ENCODE measurements at places on chromosomes 2 and 18.

DNA sequence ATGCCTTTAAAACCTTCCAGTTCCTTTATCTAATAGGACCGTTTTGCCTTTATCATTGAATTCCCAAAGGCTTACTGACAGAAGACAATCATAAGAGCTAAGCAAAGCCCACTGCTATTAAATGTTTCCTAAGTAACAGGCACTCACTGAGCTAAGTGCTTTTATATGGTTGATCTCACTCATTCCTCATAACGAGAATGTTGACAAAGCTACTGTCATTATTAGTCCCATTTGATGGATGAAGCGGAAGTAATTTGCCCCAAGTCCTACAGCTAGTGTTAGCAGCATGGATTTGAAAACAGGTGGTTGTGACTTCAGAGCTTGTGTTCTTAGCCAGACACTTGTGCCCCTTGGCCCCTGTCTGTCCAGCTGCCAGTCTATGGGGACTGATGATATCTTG is 134.8 kb upstream of the SERPINE2 start:
- DNase-seq, result peak; percentile 64

DNA sequence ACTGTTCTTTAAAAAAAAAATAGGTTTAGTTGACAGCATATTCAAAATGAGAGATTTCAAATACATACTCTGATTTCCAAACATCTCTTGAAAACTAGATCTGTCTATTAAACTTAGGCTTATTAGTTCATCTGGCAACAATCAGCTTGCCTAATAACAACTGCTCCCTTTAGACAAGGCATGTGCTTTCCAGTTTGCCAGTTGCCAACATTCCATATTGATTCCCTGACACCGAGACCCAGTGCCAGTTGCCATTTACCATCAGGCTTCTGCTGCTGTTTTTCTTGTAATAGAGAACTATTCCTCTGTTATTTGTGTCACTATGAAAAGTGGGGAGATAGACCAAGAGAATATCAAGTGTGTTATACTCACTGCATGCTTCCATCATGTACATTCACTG is 256.0 kb downstream of the C1D start:
- DNase-seq, result no peak

DNA sequence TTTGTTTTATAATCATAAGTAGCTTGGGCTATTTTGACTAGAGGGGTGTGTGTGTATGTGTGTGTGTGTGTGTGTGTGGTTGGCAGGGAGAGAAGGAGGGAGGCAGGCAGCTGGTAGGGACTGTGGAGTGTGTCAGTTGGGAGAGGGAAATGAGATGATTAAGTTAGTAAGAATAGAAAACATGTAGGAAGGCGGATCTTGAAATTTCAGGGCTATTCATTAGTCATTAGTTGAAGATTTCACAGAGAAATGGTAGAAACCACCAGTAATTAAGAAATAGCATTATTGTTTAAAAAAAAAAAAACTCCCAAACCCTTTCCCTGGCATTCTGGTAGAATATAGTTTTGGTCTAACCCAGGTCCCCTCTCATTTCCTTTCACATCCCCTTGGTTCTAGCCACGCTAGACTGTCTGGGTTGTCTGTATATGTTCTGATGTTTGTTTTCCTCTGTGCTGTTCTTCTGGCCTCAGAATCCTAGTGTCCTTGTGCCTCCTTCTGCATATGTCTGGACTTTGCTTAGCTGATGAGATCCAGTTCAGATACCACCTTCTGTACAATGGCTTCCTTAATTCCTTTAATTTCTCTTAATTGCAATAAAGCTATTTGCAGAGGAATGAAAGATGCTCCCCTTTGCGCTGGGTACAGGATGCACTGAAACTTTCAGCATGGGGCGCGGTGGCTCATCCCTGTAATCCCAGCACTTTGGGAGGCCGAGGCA is 161.6 kb downstream of the NEDD4L start:
- DNase-seq, result no peak

DNA sequence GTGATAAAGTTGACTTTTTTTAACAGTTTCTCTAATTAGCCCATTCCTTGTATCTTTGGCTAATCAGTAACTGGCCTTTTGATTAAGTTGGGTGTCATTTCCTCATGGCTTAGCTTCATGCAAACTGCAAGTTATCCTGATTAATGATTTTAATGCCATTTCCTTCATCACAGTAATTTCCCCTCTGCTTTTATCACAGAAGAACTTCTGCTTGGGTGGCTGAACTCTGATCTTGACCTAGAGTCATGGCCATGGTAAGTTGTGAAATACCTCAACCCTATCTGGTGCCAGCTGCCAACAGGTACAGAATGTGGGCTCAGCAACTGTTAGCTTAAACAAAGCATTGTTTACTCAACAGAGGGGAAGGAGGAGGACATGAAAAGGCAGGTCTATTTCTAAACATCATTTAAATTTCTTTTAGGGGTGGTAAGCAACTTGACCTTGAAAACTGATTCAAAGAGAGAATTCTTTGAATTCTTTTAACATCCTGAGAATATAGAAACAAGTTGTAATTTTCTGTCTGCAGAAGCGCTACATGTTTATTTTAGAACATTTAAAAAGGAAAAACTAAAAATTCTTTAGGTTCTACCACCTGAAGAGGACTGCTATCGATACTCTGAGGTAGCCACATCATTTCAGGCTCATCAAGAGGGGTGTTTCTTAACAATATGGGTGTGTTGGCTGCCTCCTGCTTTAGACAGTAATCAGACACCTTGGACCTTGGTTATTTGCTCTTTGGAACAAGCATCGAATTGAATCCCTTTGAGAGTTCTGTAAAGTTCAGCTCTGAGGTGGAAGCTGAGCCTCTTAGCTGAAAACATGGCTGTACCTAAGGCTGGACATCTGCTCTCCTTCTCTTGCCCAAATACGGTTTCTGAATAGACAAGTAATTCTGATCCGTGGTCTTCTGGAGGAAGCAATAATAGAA is 39.7 kb downstream of the ANXA4 start:
- no peak for DNase-seq

- no peak for DNase-seq
Measured at GRCh38 chr2:164739966-164740365, 101.7 kb downstream of the COBLL1 start.

DNA sequence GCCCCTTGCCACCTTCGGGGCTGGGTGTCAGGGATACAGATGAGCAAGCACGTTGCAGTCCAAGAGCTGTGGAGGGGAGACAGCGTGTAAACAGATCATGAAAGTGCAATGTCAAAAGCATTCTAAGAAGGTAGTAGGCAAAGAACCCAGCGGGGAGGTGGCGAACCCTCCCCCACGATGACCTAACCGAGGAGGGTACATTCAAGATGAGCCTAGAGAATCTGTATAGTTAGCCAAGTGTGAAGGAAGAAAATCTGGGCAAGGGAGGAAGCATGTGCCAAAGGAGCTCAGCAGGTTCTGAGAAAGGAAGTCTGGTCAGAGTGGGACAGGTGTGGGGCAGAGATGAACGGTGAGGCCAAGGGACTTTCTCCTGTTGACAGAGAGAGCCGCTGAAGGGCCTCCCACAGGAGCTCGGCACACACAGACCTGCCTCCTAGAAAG is 106.9 kb downstream of the SP3 start:
- no peak for DNase-seq

DNA sequence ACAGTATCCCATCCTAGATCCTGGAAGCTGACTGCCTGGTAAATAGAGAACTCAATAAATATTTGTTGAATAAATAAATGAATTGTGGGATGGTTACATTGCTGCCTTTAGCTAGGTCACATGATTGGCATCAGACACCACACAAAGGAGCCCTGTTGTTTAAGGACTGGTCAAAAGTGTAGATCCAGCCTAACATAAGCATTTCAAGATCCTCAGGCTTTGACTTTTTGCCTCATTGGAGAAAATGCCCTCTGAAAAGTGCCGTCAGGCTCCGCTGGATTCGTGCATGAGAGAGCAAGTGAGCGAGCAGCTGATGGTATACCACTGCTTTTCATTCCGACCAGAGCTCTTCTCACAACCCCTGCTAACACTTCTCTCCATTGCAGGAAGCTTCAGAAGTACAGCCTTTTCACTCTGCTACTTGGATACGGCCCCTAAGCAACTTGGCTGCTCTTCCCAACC is 1.3 kb upstream of the ZNF24 start:
- no peak for DNase-seq

GRCh38 chr2:163351143-163351542 is 384.7 kb downstream of the FIGN start:
- peak; percentile 13 for DNase-seq

DNA sequence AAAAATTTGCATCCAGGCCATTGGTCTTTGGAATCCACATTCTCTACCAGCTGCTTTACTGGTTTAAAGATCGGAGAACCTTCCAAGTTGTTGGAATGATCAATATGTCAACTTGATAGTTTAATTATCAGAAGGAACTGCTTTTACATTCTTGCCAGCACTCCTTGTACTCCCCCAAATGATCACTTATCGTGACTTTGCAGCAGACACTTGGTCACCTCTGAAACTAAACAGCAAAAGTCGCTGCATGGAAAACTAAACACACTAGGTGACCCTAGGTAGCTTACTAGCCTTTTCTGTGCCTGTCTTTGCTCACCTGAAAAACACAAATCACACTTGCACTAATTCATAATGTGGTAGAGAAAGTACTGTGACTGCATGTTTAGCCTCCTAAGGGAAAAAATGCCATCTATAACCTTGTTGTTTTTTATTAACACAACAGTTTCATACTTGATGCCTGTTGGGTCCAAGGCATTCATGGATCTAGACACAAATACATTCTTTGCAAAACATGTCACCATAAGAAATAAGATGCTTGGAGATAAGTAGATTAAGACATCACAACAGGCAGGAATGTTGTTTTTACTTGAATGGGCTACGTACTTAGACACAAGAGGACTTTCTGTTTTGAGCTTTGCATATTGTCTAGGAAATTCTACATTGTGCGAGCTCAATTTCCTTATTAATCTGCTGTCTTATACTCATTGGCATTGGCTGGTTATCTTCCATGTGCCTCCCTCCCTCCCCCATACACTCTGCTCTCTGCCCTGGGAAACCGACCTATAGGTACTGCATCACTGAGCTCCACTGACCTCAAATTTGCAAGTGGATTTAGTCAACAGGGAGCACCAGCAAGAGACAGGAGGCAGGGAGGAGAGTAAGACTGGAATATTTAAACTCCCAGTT is 219.1 kb upstream of the STK17B start:
- no peak for DNase-seq

GRCh38 chr2:242002944-242003343 is 133.4 kb downstream of the RTP5 start:
- DNase-seq, result no peak

DNA sequence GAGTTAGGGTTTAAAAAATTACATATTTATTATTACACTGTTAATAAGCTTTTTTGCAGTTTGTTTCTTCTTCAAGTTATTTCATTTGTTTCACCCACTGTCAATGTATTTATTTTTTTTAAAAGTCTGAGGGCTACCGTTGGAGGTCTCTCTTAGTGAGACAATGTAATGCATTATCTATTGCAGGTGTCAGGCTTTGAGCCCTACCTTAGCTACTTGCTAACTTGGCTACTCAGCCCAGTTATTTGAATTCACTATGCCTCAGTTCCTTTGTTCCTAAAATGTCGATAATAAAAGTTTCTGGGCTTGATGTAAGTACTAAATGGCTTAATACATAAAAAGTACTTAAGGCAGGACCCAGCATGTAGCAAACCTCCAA is 458 bp upstream of the TFPI start:
- DNase-seq, result no peak
